ENCODE measurements at places on chromosomes 3 and 15.

DNA sequence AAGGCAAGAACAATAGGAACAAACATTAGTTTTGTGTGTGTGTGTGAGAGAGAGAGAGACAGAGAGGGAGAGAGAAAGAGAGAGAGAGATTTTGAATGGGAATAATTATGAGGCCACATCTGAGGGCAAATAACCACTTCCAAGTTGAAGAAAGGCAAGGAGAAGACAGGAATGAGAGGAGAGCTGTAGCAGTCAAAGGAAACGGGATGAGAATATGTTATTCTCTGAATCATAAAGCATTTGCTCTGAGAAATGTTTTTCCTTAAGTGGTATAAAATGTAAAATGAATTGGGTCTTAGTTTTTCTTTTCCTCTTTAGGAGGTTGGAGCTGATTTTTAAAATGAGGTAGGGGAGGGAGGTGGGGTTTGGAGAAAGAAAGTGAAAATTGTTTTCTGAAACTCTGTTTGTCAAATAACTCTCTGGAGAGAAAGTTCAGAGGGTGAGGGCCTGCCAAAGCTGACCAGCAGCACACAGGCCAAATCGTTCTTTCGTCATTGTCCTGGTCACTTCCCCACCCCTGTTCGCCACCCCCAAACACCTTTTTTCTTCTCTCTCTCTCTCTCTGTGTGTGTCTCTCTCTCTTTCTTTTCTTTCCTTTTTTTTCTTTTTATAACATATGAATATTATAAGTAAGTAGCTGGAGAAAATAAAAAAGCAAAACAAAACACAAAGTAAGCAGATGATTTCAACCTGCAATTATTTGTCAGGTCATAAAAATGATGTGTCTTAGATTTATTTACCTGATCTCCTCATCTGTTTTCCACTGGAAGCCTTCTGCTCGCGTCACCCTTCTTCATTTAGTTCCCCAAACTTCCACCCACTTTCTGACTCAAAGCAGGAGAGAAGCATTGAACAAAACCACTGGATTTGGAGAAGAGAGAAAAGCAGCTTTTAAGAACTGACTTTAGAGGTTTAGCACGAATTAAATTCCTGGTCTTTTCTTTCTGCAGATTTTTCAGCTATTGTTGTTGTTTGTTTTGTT lies 110.6 kb downstream of the LPP start:
- DNase-seq: no peak

GRCh38 chr3:45756055-45756454 lies 40.3 kb downstream of the SLC6A20 start:
- no peak for DNase-seq

DNA sequence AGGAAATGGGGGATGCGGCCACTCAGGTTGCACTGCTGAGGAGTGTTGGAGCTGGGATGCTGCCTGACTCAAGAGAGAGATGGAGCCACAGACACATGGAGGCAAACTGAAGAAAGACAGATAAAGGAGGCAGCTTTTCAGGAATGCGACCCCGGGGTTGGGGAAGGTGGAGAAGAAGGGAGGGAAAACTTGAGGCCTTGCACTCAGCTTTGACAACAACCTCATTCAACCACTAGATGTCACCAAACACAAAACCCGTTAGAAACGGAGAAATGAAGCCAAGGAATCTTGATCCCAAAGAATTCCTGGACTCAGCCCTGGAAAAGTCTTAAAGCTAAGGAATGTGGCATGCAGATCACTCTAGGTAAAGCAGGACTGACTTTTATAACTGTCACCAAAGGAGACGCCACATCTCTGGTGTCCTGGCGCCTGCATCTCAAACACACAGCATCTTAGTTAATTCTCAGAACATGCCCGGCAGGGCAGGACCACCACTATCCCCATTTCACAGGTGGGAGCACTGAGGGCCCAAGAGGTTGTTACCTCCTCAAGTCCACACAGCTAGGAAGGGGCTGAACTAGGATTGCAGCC lies 59.6 kb upstream of the LMCD1 start:
- DNase-seq: peak; percentile 24

DNA sequence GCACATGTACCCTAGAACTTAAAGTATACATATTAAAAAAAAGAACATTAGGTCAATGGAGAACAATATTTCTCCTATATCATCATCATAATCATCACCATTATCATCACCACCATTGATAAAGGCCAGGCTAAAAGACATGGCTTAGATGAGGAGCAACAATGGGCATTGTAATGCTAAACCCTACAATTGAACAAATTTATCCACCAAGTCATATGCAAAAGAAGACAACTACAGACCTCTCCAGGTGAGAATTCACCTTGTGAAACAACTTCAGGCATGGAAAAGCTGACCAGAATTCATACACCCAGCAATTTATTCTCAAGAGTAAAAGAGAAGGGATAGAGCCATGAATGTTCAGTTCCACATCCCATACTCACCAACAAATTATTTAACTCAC lies 46.3 kb upstream of the BBX start:
- DNase-seq: no peak

- DNase-seq: peak; percentile 20
Measured at GRCh38 chr15:42736178-42736792, 643 bp downstream of the CDAN1 start.

DNA sequence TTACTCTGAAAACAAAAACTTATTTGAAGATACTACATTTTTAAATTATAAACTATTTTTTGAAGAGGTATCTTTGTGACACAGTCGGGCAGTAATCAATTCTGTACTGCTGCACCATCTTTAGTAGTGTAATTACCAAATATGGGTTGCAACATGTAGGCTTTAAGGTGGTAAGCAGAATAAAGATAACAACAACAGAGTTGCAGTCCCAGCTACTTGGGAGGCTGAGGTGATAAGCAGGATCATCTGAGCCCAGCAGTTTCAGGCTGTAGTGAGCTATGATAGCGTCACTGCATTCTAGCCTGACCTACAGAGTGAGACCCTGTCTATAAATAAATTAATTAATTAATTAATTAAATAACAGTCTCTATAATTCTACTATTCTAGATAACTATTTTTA lies 6.0 kb downstream of the PLOD2 start:
- DNase-seq: no peak

DNA sequence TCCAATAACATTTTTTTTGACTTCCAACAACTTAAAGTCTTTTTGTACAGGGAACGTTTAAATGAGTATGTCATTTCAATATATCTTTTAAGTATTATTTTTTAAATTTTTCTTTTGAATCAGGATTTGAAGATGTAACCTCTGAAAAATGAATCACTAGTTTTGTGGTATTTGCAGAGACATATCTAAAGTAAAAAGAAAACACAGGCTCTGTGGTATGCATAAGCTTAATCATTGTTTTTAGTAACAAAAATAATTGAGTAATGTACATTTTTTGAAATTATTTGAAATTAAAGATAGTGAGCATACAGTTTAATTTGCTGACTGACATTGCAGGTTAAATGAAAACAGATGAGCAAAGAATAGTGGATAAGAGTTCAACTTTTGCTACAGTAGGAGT lies 531.3 kb downstream of the ROBO1 start:
- no peak for DNase-seq

GRCh38 chr15:81297147-81297572 lies 26.8 kb downstream of the STARD5 start:
- no peak for DNase-seq

GRCh38 chr3:116253511-116253910 lies 191.8 kb downstream of the LSAMP start:
- DNase-seq: no peak

GRCh38 chr15:73346735-73347312 lies 21.9 kb downstream of the HCN4 start:
- DNase-seq: no peak

DNA sequence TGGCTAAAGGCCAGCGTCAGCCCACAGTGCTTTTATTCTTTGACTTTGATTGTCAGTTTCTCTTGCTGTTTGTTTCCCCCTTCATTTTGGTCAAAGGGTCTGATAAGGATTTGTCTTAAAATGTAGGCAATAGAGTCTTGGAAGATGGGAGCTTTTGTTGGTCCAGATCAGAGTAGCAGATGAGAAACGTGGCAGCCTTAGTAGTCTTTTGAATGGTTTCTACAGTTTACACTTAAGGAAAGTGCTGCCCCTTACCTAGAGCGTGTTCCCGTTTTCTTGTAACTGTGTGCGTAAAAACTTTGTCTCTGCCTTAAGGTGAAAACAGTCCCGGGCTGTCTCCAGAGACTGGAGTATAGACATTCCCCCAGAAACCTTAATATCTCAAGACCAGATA lies 630 bp downstream of the LXN start:
- DNase-seq: no peak

DNA sequence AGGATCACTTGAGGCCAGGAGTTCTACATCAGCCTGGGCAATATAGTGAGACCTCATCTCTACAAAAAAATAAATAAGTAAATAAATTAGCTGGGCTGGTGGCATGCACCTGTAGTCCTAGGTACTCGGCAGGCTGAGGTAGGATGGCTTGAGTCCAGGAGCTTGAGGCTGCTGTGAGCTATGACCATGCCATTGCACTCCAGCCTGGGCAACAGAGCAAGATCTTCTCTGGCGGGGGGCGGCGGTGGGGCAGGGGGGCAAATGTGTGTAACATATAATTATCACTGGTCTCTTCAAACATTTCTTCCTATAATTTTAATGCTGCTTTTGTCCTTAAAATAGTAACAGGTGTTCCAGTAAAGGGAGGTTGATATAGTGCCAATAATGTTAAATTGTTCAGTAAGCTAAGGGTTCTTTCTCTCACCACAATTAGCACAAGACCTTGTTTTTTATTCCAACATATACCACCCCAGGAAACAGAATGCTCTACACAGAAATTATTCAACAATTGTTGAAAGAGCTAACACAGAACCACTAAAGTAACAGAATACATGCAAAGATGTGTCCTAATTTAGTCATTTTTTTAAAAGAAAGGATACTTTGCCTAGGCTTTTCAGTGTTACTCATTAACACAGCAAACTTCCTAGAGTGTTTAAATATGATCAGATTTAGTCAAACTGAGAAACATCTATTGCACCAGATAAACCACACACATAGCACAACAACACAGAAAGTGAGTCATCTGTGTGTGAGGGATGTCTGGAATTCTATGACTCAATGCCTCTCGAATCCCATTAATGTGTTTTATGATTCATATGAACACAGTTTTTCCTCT lies 29.1 kb downstream of the ANKRD28 start:
- peak; percentile 51 for DNase-seq

DNA sequence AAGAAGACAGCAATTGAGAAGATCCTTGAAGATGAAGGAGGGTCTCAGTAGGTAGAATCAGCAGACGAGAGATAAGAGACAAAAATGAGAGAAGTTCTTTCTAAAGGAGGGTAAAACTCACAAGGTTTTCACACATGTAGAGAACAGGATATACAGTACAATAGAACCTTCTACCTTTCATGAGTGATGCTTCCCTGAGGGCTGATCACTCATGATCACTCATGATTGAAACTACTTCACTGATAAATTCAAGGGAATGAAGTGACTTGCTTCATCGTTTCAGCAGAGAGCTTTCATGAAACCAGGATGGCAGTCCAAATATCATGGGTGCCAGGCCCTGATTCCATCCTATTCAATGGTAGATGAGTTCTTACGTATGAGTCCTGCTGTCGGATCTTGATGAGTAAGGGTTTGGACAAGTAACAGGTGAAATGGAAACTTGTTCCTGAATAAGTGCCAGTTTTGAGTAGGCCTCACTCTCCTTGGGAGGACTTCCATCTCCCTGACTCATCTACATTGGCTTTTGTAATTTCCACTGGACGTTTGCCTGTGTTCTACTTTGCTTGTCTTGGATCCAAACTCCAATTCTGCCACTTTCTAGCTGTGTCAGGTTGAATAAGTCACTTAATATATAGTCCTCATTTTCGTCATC lies 9.6 kb upstream of the CLDN16 start:
- DNase-seq: no peak

DNA sequence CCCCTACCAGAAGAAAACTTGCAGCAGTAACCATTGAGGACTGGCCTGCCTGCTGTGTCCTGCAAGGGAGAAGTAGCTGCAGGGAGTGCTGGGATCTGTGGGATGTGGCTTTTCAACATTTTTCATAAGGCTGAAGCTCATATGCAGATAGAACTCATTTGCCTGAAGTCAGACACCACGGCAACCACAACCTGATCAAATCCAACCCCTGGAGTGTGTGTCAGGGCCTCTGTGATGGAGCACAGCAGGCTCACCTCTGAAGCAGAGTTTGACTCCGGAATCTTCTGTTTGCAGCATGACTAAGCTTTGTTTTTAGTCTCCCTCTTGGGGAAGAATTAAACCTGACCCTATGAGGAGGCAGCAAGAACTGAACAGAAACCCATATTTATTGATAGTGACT lies 508.7 kb downstream of the AGBL1 start:
- DNase-seq: no peak

GRCh38 chr15:33720952-33721351 lies 247.3 kb upstream of the CHRM5 start:
- no peak for DNase-seq

DNA sequence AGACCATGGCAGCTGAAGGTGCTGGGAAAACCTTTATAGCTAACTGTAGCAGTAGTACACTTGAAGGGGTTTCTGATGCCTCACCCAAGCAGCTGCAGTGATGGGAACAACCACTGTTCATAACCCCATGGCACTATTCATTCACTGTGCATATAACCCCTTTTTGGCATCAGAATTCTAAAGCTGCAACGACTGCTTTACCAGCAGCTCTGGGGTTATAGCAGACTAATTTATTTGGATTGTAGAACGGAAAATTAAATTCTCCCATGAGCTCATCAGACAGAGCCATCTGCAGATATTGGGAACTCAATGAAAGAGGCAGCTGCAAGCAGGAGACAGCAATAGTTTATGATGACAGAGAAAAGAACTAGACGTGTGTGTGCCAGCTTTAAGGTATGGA lies 28.6 kb downstream of the TFDP2 start:
- peak; percentile 15 for DNase-seq

DNA sequence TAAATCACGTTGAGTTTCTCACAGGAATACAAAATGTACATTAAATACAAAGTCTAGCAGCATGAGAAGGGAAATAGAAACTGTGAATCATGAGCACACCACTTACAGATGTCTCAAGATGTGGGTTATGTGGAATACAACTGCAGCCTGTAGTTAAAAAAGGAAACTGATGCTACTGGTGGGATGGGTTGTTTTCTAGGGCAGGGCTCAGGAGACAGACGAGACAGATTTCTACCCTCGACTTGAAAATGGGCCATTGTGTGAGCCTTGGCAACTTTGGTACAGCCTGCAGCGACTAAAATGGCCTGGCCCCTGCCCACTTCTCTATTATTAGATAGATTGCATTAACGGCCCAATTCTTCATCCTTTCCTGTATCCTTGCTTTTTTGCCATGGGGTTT lies 293.1 kb downstream of the SUCLG2 start:
- no peak for DNase-seq

DNA sequence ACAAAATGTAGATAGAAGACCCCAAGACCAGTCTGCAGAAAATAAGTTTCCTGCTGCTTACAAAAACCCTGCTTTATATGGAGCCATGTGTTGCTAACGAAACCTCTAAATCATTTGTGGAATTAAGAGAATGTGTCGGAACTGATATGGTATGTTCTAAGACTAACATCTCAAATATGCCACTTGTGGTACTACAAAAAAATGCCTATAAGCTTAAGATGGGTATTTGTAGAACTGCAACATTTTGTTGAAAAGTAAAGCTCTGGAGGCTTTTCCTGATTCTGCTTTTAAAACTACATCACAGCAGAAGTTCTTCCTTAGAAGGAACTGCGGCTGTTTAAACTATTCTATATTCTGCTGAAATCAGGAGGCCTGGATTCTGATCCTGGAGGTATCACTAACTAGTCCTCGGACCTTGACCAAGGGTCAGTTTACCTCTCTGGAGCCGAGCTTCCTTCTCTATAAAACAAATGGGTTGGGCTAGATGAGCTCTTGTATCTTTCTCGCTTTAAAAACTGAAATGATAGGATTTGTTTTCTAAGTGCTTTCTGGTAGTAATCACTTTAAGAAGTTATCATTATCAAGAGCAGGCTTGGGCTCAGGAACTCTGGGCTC lies 74.9 kb downstream of the RAD18 start:
- DNase-seq: no peak

Measured in NCI-H146 (cell line).